ENCODE measurements at places on chromosomes 6 and 20.

GRCh38 chr6:50836231-50836630 lies 17.6 kb downstream of the TFAP2B start:
- no peak for DNase-seq

DNA sequence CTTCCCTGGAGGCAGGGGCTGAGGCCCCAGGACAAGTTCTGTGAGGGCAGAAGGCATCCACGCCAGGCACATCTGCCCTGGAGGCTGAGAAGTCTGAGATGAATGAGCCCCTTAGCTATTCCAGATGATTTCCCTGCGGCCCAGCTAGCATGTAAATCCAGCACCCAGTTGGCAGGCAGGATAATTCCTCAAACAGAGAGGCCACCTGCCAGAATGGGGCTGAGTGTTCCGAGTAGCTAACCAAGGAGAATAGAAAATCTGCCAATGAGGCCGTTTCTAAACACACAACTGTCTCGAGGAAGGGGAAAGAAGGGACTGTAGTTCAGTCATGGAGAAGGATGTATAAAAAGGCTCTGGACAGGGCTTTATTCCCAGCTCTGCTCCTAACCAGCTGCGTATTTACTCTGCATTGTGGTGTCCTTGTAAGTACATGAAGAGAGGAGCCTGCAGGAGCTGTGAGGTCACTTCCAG lies 211.4 kb upstream of the CDYL start:
- no peak for DNase-seq

GRCh38 chr20:31560094-31560745 lies 44.9 kb upstream of the ID1 start:
- DNase-seq: no peak

GRCh38 chr6:108914235-108915022 lies 66.2 kb downstream of the ARMC2 start:
- DNase-seq: no peak

DNA sequence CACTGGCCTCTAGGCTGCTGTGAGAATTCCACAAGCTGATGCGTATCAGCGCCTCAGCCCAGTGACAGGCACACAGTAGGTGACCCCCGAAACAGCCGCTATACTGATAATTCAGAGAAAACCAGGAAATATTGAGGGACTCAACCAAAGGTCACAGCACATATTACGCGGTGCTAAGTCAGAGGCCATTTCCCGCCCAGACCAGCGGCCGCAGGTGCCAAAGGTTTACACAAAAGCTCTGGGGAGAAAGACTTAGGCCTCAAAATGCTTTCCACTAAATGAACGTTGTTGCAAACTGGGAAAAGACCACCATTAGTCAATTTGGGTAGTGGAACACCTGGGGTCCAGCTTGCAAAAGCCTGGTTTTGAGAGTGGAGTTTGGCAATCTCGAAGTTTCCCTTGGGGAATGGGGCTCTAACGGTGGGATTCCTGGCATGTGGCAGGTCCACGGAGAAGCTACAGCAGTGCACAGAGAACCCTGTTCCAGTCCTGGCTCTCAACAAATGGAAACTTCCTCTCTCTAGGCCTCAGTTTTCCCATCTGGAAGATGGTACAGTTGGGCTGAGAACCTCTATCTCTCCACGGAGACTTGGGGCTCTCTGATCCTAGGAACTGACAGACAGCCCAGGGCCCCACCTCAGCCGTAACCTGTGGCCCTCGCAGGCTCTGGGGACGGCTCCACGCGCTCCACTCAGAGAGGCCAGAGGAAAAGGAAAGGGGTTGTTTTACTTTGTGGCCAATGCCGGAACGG lies 4.7 kb downstream of the NOL4L start:
- no peak for DNase-seq

- no peak for DNase-seq
Measured at GRCh38 chr20:56978475-56978874, 288.0 kb downstream of the BMP7 start.

GRCh38 chr6:143183666-143184065 lies 123.0 kb downstream of the AIG1 start:
- no peak for DNase-seq

DNA sequence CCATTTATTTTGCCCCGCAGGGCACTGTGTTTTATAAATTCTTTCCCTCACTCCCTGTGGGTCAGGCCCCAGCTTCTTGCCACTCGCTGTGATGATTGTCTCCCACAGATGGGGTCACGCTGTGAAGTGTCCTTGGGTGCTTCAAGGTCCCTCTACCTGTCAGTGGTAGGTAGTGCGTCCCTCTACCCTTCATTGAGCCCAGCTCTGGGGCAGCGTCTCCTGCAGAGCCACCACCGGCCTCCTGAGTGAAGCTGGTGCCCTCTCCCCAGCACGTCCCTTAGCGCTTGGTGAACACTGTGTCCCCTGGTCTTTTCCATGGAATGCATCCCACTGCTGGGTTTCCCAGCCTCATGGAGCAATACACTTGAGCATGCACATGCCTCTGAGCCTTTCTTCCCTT lies 108.2 kb downstream of the NRN1 start:
- DNase-seq: no peak

DNA sequence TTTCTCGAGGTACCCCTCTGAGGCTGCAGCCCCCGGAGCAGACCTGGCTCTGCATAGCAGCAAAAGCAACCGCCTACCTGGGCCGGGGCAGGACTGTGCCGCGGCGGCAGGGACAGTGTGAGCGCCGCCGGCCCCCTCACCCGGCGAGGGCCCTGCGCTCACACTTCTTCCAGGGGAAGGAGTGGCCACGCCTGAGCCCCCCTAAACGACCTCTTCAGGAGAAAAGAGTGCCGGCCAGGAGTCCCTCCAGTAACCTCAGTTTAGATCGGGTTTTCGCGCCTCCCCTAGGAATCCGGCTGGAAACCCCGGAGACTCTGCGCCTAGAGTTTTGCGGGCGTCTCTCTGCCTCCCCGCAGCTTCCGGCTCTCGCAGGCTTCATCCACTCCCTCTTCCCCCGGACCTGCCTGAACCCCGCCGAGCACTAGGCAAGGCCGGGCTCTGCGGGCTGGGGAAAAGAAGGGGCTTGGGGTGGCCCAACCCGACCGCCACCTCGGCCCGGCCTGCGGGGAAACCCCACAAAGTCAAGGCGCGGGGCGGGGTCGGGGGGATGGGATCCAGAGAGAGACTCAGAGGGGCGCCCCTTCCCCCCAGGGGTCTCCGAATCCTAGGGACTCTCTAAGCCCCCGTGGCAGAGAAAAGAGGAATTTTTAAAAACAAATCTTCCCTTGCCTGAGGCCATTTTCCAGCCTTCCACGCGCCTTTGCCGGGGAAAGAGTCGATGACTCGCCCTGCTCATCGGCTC lies 558 bp downstream of the LINC00237 start:
- no peak for DNase-seq

DNA sequence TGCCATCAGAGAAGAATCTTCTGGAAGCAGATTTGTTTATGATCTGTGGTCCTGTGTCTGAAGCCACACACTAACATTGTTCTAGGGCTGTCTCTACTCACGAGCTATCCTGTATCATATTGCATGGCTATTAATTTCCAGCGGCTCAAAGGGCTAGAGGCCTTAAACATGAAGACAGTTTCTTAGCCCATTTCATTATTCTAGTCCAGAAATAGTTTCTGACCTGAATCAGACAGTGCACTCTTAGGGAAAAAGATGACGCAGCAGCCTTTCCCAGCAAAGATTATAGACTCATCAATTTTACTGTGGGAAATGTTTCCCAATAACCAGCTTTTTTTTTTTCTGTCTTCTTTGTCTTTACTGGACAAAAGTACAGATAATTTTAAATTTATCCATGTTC lies 105.3 kb upstream of the SUPT3H start:
- no peak for DNase-seq

DNA sequence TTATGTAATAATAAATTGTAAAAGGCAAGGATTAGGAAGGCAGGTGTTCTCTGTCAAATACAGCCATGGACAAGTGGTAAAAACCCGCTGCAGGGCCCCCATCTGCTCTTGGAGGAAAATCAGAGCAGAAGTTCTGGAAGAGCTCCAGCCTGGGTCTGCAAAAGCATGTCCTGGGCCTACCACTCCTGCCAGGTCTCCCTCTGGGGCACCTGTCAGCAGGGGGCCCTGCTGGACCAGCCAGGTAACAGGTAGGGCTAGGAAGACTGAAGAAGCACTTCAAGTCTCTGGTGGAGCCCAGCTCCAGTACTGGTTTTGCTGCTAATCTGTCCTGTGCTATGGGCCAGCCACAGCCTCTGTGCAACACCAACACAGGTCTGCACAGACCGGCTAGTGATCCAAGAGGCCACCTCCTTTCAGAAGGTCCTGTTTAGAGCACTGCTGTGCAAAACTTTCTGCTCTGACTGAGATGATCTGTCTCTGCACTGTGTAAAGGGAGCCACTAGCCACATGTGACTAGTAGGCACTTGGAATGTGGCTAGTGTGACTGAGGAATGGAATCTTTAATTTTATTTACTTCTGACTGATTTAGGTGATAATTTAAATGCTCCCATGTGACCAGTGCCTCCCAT lies 30.2 kb downstream of the RRBP1 start:
- no peak for DNase-seq

DNA sequence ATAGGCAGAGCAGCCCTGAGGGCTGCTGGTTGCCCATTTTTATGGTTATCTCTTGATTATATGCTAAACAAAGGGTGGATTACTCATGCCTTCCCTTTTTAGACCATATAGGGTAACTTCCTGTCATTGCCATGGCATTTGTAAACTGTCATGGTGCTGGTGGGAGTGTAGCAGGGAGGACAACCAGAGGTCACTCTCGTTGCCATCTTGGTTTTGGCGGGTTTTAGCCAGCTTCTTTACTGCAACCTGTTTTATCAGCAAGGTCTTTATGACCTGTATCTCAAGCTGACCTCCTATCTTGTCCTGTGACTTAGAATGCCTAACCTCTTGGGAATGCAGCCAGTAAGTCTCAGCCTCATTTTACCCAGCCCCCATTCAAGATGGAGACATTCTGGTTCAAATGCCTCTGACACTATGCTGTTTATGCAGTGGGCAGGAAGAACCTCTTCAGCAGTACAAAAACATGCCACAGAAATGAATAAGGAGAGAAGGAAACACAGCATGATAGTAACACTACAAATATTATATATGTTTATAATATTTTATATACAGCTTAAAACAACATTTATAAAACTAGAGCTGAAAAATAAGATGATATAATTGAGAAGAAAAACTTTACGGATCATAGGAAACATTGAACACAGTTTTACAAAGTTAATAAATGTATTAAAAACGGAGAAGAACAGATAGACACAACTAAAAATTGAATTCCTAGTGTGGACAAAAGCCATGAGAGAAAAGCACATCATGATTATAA lies 58.9 kb upstream of the SAMD5 start:
- DNase-seq: no peak
